Left ventricle myocardium superior (tissue), 1 donor: ENCODE measurements at places on chromosomes 11 and 22. TPM values are rescaled to one million over a fixed set of nuclear protein-coding genes. Genes with fewer than 3 reads are reported as not detected.

DNA sequence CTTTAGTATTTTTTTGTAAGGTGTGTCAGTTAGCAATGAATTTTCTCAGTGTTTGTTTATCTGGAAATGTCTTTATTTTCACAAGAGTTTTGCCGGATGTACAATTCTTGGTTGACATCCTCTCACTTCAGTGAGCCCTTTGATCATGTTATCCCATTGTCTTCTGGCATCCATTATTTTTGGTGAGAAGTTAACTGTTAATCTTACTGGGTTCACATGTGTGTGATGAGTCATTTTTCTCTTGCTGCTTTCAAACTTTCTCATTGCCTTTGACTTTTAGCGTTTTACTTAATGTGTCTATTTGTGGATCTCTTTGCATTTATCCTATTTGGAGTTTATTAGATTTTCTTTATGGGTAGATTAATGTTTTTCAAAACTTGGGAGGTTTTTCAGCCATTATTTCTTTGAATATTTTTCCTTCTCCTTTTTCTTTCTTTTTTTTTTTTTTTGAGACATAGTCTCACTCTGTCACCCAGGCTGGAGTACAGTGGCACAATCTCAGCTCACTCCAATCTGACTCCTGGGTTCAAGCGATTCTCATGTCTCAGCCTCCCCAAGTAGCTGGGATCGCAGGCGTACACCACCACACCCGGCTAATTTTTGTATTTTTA, 100.5 kb upstream of the RRM1 start:
- DNase-seq = no peak

GRCh38 chr22:19176732-19177131, 1.8 kb downstream of the SLC25A1 start:
- no peak for DNase-seq

DNA sequence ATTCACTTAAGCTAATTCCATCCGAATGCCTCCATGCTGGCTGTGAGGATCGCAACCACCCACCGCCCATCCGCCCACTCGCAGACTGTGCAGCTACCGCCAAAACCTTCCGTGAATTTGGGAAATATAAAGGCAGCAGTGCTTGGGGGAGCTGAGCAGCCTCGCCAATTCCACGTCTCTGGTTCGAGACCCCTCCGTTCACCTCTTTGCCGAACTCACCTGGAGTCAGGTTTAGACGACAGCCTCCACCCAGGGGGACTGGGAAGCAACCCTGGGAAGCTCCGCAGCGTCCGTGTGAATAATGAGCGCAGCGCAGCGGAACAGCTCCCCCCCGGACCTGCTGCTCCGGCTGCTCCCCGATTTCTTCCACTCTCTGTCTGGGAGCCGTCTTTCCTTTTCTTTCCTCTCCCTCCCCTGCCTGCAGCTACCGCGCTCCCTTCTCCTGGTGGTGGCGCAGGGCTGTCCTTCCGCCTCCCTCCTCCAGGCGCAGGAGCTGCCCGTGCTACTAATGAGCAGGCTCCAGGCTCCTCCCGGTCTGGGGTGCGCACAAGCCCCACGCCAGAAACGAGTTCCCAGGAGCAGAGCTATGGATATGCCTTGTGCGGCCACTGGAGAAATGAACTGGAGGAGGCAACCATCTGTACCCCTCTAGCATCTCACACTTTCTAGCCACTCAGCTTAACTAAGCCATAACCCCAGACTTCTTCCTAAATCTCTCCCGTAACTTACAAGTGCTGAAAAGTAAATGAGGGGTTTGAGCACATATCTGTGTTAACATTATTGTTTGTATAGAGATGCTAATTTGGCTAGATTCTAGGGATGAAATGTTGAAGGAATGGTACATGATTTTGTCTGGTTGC, 107.3 kb downstream of the XKR3 start:
- no peak for DNase-seq

DNA sequence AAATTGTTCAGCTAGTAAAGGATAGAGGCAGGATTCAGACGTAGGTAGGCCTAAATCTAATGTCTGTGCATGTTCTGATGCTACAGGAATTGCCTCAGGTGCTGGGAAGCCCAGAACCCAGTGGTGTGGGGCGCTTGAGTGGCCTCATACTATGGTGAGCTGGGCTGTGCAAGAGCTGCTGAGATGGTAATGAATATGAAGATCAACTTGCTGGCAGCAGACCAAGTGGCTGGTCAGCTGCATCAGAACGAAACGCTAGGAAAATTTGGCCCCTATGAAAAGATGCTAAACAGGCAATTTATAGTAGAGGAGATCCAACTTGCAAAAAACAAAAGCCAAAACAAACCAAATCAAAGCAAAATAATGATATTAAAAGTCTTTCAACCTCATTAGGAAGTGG, 102.7 kb downstream of the INSC start:
- DNase-seq = no peak

- no peak for DNase-seq
Measured at GRCh38 chr11:119782739-119783072, 53.7 kb upstream of the NECTIN1 start.

- peak; percentile 87 for DNase-seq
Measured at GRCh38 chr11:64675450-64676260, 47.3 kb downstream of the NRXN2 start.

GRCh38 chr11:22775248-22775647, 54.4 kb downstream of the SVIP start:
- no peak for DNase-seq

GRCh38 chr11:59415111-59415510, 11.1 kb downstream of the OR5A2 start:
- no peak for DNase-seq

DNA sequence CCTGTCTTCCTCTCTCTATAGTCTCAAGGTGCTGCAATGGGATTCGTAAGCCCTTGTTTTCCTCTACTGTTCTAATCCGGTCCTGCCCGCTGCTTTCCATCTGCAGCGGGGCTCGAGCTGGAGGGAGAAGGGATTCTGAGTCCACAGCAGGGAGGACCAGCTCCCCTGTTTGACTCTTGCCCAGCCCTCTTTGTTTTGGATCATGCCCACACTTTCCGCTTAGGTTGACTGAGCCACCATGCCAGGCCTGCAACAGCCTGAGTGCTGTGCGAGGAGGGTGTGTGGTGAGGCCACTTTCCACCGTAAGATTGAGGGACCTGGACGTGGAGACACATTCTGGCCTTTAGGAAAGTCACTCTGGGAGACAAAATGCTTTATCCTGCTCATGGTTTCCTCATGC, 58.3 kb downstream of the CEP164 start:
- no peak for DNase-seq

GRCh38 chr11:11588891-11589290, 32.9 kb downstream of the GALNT18 start:
- DNase-seq = no peak

DNA sequence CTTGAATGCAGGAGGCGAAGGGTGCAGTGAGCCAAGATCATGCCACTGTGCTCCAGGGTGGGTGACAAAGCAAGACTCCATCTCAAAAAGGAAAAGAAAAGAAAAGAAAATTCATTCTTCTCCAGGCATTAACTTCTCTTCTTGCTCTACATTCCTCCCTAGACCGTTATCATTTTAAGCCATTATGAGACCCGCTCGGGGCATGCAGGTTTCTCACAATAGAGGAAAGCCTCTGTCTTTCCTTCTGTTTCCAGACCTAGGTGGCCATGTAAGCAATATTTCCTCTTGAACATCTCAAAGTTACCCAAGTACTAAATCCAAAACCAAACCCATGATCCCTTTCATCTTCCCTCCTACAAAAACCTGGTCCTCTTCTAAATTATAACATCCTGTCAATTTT, 139.6 kb downstream of the RBFOX2 start:
- DNase-seq = no peak

DNA sequence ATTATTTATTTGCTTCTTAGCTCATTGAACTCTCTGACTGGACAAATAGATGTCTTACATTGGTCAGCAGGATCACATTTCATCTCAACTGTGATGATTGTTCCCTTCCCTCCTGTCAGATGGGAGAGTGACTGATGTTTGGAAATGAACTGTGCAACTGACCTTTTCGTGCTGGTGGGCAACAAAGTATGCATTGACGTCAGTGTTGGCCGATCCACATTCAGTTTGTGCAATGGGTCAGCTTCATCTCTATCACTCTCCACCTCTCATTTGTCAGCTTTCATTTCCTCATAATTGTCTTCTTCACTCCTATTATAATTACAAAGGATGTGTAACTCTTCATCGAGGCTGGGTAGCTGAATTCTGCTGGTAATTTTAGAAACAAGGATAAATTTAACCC, 71.3 kb downstream of the PPP2R1B start:
- no peak for DNase-seq

DNA sequence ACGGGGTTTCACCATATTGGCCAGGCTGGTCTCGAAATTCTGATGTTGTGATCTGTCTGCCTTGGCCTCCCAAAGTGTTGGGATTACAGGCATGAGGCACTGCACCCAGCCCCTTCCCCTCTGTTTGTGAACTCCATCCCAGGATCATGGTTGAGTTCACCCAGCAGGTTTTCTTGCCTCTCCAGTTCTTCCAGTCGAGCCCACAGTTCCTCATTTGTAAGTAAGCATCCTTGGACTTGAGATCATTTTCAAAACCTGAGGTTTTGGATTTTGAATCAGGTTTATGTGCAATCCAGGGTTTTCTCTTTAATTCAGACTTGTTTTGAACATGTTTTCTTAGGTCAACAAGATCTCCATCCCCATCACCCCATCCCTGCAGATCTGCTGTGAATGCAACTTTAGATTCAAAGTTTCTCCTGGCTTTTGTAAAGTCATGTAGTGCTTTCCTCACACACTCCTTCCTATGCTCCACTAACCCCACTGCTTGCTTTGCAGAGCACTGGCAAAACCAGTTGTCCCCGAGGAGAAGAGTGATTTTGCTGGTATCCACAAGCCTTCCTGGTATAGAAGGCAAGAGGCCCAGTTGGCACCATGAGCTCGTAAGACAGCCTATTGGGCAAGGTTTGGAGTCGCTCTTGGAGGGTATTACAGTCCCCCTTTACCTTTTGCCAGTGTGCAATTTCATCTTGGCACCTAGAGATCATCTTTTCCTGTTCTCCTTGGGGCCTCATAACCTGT, 14.7 kb upstream of the VPREB1 start:
- DNase-seq = no peak

- no peak for DNase-seq
Measured at GRCh38 chr11:8760896-8761295, 78.3 kb downstream of the RPL27A start.

GRCh38 chr22:26174280-26174679, 5.0 kb downstream of the SEZ6L start:
- DNase-seq = no peak

GRCh38 chr22:35739076-35739930, 21.6 kb downstream of the APOL5 start:
- DNase-seq = no peak

Gene BAIAP2L2
- 0.15 TPM for total RNA-seq

Gene CRYBB3
- total RNA-seq = not detected

Gene PGGHG
- total RNA-seq = 7.2 TPM

Gene TSPAN4
- 40.5 TPM for total RNA-seq

Gene CTSD
- 1,004 TPM for total RNA-seq

Gene MEI1
- total RNA-seq = 0.57 TPM

Gene OR4C46
- not detected for total RNA-seq
